ENCODE measurements at places on chromosomes 7 and 10.

- DNase-seq: no peak
Observed at GRCh38 chr7:112997831-112998230, 88.8 kb downstream of the GPR85 start.

DNA sequence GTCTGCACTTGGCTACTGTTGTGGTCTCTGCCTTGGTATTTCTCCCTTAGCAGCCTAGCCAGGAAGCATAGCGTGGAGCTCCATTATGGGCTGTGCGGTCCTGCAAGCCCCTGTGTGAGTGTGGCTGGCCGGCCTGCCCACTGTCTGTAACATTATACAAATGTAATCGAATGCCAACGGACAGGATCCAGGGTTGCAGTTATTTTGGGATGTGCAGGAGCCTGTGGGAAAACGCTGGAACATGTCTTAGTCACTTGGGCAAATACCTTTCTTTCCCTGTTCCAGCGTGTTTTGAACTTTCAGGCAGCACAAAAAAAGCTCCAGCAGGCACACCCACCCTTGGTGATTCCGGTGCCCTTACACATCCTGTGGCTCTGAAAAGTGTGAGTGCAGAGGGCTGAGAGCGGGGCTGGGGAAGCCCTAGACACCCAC is 29.5 kb downstream of the BAG3 start:
- no peak for DNase-seq

DNA sequence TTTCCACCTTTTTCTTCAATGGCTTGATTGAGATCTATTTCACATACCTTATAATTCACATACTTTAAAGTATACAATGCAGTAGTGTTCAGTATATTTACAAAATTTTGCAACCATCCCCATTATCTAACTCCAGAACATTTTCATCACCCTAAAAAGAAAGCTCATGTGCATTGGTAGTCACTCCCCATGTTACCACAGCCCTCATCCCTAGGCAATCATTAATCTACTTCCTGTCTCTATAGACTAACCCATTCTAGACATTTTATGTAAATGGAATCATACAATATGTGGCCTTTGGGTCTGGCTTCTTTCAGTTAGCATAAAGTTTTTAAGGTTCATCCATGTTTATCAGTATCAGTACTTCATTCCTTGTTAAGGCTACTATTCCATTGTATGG is 214.2 kb downstream of the WDR11 start:
- DNase-seq: no peak

DNA sequence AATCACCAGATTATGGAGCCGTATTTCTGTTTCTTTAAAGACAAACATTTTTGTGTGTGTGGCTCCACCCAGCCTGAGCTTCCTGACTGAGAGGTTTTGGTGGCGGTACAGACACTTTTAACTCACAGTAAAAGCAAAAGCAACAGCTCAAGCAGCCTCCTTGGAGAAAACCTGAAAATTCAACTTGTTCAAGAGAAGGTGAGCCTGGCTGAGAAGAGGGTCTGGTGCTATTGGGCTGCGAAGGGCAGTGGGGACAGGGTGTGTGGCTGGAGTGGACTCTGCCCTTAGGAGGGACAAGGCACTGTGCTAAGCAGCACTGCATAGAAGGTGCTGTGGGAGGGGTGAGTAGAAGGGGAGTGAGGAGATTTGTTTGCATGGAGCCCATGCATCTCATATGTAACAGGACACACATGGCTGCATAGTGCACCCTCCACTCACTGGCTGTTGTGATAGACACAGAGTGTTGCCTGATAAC is at the start of gene GIMAP7:
Gene GIMAP7 (plus strand): TSS at position 125 of the 475 bp plus-strand sequence. CDS start 5,103 bp downstream, outside the sequence.
- no peak for DNase-seq

GRCh38 chr7:108322925-108323832 is 133.1 kb downstream of the NRCAM start:
- DNase-seq: no peak

GRCh38 chr10:88343761-88344484 is 239.2 kb downstream of the RNLS start:
- DNase-seq: no peak

DNA sequence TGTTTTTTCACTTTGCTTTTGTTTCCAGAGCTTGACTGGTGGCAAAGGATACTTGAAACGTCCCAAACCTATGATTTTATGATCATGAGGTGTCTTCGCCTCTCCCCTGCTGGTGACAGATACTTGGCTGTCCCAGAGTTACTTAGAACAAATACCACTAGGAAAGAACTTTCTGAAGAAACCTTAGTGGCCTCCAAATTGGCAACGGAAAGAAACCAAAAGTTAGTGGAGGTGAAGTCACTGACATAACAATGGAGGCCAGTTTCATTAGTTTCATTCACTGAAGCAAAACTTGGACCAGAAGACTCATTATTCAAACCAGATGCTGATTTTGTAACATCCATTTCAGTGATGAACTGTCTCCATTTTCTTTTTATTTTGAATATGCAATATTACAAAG is 68.6 kb downstream of the JAZF1 start:
- no peak for DNase-seq

DNA sequence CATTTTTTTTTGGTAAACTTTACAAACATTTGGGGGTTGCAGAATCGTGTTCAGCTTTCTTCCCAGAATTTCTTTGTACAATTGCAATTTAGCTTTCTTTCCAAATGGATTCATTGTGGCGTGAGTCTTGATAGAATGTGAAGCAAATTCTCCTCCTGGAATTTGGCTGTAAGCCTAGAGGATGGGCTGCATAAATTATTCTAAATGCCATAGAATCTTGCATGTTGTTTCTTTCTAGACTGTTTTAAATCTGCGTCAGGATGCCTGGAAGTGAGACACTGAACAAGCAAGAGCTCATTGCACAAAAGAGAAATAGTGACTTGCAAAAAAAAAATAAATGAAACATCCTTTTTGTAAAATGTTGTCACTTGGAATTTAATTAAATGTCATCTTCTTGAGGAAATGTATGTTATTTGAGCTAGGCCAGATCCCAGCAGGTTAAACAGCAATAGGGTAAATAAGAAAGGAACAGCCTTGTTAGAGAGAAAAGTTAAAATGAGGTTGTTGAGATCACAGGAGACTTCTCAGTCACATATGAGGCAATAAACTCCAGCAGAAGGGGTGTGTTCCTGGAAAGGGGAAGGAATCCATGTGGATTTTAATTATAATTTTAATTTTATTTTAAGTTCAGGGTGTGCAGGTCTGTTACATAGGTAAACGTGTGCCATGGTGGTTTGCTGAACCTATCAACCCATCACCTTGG is 483.0 kb downstream of the PLXDC2 start:
- no peak for DNase-seq

DNA sequence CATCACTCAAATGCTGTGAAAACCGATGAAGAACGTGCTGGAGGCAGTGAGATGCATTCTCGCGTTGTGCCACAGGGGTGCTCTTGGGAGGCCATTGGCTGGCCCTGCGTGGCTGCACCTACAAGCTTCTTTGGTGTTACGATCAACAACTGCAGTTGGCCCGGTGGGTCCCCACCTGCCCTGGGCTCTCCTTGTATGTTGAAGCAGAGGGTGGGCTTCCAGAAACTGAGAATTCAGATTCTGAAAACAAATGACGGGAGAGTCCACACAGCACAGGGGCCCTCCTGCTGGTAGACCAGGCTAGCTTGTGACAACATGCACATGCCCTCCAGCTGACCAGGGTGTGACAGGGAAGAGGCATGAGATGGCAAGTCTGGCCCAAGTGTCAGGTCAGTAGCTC is 23.7 kb upstream of the DDC start:
- no peak for DNase-seq

- DNase-seq: no peak
Observed at GRCh38 chr10:12661671-12662070, 312.3 kb downstream of the CAMK1D start.

DNA sequence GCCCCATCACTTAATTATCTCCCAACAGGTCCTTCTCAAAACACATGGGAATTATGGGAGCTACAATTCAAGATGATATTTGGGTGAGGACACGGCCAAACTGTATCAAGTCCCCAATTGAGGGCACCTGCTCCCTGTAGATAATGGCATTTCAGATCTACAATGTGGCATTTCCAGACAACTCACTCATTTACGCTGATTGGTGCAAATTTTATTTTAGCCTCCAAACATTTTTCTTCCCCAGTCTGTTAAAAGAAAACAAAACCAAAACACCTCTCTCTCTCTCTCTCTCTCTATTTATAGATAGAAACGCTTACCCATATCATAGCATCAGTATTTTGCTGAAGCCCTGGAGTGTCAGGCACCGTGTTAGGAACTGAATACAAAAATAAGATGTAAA is 148.7 kb upstream of the KLF6 start:
- DNase-seq: no peak

DNA sequence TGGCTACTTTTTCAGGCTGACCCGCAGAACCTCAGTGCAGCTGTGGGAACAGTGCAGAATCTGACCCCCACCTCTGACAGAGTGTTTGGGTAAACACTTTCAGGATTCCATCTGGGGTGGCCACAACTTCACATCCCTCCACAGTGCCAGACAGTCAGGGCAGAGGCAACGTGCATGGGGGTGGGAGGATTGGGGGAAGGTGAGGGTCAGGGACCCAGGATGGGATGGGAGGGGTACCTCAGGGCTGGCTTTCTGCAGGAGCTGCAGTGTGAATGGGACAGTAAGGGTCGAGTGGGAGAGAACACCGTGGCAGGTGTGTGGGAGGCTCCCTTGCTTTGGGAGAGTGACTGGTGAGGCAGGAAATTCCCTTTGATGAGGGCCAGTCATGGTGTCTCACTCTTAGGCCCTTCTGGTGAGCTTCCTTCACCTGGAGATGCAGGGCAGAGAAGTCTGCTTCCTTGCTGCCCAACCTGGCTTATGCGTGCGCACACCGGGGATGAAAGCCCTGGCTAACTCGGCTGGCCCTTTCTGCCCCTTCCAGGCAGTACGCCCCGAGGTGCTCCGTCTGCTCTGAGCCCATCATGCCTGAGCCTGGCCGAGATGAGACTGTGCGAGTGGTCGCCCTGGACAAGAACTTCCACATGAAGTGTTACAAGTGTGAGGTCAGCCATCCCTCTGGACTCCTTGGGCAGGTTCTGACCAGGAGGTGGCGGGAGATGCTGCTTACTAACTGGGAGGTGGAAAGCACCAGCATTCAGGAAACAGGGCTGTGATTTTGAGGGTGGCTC is 8.4 kb downstream of the ZYX start:
- DNase-seq: no peak

DNA sequence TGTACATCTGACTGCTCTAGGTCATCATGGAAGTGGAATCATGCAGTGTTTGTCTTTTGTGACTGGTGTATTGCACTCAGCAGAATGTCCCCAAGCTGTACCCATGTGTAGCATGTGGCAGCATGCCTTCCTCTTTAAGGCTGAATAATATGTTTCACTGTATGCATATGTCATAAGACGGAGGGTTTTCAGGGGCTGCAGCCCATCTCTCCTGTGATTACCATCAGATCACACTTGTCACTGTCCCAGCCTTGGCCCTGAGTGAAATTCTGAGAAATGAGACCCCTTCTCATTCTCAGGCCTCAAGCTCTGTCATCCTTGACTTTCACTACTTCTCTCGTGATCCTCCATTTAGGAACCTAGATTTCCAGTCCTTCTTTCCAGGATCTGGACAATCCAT is 50.0 kb downstream of the CPXM2 start:
- no peak for DNase-seq

DNA sequence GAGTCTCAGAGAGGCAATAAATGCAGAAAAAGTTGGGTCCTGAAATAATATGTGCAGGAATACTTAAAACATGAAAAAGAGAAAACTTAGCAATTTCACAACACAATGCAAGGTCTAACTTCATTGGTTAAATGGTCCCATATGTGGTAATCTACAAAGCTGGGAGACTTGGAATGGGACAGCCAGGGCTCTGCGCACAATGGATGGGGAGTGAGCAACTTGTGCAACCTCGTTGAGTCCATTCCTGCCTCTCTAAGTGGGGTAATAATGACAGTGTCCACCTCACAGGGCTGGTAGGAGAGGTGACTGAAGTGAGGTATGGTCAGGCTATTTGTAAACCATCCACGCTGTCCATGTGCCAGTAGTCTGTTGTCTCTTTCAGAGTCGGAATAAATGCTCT is 11.8 kb upstream of the EMX2 start:
- DNase-seq: no peak

- DNase-seq: no peak
Observed at GRCh38 chr7:129143724-129144094, 798 bp upstream of the TSPAN33 start.

GRCh38 chr10:24513155-24513554 is 210.5 kb downstream of the ARHGAP21 start:
- DNase-seq: no peak

DNA sequence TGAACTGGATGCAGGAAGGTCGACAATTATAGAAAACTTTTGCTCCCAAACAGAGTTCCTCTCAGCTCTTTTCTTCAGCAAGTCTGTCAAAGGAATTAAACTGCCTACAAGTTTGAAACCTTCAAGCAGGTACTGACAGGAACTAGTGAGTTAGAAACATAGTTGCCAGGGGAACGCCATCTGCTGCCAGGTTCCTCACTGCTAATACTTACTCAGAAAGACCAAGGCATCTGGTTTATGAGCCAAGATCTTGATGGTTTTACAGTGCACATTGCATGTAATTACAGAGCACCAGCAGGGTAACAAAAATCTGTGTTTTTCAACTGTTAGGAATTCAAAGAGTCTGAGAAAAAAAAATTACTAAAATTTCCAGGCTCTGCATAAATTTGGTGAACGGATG is 300.0 kb upstream of the NRG3 start:
- no peak for DNase-seq

GRCh38 chr7:137772748-137773147 is 74.0 kb downstream of the DGKI start:
- DNase-seq: no peak
